ENCODE measurements at places on chromosomes 7 and 10.

DNA sequence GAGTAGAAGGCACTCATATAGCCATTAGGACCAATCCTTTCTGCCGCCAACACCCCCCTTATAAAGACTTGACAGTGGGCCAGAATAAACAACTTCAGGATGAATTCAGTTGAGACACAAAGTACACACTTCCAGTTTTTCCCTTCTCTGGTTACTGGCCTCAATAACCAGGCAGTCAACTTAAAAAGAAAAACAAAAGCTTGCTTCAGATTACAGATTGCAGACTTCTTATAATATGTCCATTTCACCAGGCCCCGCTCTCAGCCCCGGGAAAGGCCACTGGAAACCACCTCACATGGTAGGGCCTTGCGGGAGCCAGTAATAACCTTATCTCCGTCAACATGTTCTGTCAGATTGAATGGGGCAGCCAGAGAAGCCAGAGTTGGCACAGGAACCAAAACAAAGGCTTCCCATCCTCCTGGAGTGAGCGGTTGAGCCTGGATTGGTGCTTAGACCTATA is 108.8 kb downstream of the EGFR start:
- no peak for DNase-seq

GRCh38 chr10:11227103-11227502 is 209.4 kb downstream of the CELF2 start:
- no peak for DNase-seq

- peak; percentile 51 for DNase-seq
These were observed 118.2 kb downstream of the JAZF1 start for GRCh38 chr7:28062197-28062991.

- no peak for DNase-seq
These were observed 85.8 kb upstream of the JAZF1 start for GRCh38 chr7:28266402-28266801.

DNA sequence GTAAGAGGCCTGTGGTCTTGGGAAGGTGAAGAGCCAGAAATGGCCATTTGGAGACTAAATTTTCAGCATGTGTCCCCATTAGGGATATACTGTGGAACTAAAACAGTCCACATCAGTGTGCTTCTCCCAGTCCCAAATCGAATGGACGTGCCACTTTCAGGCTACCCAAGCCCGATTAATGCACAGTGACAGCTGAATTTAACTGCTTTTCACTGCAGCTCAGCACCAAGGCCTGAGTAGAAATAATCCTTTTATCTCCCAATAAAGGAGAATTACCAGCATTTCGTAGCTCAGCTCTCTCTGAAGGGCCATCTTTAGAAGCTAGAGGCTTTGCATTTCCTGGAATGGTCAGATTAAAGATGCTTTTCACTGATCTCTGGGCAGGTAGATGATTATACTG is 183.3 kb downstream of the NPSR1 start:
- no peak for DNase-seq

GRCh38 chr7:106205621-106206222 is 79.1 kb downstream of the NAMPT start:
- no peak for DNase-seq

- no peak for DNase-seq
These were observed 98.8 kb downstream of the HECW1 start for GRCh38 chr7:43211286-43211685.

- DNase-seq: no peak
These were observed 70.8 kb downstream of the CUL2 start for GRCh38 chr10:35019041-35020024.

DNA sequence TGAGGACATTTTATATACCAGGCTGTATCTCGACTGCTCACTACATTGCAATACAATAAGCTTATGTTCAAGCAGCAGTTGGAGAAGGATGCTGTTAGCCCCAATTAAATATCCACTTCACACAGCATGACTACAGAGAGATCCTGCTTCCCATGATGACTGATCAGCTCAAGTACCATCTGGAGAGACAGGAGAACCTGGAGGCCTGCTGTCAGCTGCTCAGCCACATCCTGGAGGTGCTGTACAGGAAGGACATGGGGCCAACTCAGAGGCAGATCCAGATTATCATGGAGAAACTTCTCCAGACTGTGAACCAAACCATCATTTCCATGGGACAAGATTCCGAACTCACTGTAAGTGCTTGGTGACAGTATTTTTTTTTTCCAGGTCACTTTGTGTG is 22.5 kb downstream of the RNF133 start:
- DNase-seq: no peak

- no peak for DNase-seq
These were observed 100.5 kb downstream of the GTF2IRD1 start for GRCh38 chr7:74554178-74554577.

- DNase-seq: no peak
These were observed 150.6 kb upstream of the FOXP2 start for GRCh38 chr7:114264023-114264422.

DNA sequence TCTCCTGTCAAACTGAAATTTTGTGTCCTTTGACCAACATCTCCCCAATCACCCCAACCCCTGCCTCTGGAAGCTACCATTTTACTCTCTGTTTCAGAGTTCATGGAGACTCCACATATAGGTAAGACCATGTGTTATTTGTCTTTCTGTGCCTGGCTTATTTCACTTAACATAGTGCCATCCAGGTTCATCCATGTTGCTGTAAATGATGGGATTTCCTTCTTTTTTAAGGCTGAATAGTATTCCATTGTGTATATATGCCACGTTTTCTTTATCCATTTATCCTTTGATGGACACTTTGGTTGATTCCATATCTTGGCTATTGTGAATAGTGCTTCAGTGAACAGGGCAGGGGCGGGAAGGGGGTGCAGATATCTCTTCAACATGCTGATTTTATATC is 18.0 kb upstream of the FBXW4 start:
- DNase-seq: no peak

DNA sequence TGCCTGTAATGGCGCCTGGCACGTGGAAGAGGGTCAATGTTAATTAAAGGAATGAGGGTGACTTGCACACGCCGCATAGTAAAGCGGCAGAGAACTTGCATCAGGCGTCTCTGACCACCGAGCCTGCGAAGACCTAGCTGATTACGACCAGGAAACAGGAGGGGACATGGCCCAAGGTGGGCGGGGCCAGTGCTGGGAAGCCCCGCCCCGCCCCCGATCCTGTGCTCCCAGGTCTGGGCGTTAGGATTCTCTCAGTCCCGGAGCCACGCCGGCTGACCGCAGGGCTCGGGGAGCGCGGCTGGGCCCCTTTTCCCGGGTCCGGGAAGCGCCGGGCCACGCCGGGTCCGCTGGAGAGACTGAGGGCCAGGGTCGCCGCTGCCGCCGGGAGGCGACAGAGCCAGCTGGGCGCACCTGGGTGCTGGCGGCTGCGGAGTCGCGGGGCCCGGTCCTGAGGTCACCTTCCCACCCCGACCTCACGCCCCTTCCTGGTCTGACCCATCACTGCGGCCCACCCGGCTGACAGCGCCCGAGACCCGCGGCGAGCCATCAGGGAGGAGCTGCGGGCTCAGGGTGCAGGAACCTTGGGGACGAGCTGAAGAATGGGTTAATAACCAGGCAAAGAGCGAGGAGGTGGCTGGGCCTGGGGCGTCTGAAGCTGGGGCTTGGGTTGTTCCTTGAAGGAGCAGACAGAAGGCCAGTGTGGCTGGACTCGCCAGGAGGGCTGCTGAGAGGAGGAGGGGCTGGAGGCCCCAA is 23.0 kb upstream of the GRID1 start:
- DNase-seq: no peak

DNA sequence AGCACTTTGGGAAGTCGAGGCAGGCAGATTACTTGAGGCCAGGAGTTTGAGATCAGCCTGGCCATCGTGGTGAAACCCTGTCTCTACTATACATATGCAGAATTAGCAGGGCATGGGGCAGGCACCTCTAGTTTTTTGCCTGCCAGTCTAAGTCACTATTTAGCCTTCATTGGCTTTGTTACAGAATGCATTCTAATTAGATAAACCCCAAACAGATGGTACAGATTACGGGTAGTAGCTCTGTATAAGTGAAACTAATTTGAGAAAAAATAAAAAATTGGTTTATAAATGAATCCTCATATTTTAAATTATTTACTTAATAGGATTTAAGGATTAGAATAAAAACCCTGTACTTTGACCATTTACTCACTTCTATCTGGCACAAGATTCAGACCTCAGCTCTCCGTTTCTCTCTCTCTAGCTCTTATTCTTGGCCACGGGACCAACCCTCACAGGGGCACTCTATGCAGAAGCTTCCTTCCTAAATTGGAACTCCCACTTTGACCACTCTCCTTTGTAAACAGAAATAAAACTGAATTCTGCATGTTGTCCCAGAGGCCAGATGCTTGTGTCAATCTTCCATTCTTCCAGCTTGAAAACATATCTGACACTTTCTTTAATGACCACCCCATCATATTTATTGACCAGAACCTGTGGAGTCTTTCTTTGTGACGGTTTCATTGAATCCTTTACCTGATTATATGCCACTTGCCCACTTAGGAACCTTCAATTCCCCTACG is 26.8 kb downstream of the BET1 start:
- DNase-seq: no peak

DNA sequence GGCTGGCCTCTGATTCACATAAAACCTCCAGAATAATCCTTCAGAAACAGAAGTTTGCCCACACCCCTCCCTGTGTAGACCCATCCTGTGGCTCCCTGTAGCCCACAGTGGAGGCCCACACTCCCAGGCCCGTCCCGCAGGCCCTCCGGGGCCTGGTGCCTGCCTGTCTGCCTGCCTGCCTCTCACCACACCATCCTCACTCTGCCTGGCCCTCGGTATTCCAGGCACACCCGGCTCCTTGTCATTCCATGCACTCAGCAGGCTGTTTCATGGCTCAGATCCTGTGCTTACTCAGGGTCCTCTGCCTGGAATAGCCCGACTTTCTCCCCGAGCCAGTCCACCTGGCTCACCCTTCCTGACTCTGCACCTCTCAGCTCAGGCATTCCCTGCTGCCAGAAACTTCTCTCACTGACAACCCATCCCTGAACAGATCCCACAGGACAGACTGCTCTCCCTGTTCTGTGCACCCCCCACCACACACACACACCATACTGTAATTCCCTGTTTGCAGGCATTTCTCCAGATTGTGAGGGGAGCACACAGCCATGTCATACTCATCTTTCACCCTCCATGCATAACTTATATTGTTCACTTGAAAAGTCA is 498.0 kb upstream of the ZMIZ1 start:
- DNase-seq: no peak

GRCh38 chr10:126210051-126210651 is 178.1 kb downstream of the ADAM12 start:
- DNase-seq: no peak

Data from stimulated activated CD4-positive, alpha-beta T cell treated with anti-CD3 and anti-CD28 coated beads, Interleukin-4, amount 100 ng/mL, for 48 hours (primary cell).